ENCODE measurements at places on chromosomes 1 and 21.
A peak's percentile ranks its signal among the peaks of the same experiment; 100 is the strongest.

DNA sequence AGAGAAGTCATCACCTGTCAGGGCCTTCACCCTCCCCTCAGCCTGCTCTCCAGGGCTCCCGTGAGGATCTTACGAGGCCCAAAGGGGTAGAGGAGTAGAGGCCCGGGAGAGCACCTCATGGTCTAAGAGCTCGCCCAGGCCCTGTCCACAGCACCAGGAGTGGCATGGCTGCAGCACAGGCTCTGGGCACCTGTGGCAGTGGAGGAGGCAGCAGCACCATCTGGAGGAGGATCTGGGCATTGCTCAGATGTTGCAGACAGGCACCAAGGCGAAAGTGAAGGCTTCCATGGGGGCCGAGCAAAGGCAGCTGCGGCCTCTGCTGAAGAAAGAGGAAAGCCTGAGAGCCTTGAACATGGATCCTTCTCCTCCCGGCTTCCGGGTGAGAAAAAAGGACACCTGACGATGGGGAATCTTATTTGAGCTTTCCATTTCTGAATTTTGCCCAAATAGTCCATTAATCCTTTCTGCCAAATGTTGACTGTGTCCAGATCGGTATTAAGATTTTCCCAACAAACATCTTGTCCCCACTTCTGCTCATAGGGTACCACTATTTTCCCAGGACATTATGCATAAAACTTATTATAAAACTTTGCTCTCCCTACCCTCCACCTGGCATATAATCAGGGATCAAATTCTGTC, 604.7 kb downstream of the PTPRC start:
- DNase-seq = peak; percentile 61

DNA sequence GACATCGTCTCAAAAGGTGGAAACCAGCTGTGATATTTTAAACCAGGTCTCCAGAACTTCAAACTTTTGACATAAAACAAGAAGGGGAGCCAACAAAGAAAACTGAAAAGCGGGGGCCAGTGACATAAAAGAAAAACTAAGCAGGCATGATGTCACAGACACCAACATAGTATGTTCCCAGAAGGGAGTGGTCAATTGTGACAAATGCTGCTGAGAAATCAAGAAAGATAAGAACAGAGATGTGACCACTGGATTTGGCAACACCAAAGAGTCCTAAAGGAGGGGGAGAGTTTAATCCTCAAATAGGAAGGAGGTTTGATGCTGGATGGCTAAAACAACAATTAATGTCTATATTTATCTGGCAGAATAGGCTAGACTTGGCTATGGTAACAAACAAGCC, 2.3 kb upstream of the RNF19B start:
- no peak for DNase-seq

GRCh38 chr1:209585197-209585596, 1.7 kb downstream of the CAMK1G start:
- DNase-seq = no peak

- DNase-seq = no peak
Measured at GRCh38 chr21:42704861-42705260, 51.4 kb downstream of the PDE9A start.

DNA sequence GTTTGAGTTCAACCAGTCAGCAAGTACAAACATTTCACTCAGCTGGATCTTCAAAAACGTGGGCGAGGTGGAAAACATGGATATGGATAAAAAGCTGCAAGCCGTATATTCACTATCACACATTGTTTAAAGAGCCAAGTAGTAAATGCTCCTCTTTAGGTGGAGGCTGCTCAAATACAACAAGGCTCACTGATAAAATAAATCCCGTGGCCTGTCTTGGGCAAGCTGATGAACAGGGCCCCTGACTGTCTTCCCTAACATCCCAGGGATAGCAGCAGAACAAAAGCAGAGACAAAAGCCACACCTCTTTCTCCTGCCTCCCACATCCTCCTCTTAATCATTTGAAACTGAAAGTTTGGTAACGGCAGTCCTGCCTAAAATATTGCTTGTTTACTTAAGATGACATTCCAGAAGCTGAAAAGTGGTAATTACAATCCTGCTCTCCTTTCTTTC, 357.7 kb downstream of the TTLL7 start:
- no peak for DNase-seq

DNA sequence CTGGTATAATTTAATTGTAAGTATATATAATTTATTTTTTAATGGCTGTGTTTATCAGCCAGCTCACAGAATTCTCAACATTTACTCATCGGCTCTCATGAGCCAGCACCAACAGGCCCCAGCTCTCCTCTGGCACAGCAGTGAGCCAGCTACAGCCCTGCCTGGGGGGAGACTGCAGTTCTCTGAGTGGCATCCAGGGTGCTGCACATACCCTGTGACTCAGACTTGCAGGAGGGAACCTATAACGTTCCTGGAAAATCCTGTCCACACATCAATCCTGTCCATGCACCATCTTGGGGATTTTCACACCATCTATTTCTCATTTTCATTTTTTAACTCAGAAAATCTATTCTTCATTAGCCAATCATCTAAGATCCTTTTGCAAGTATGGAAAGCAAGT, 36.5 kb downstream of the FHAD1 start:
- no peak for DNase-seq

DNA sequence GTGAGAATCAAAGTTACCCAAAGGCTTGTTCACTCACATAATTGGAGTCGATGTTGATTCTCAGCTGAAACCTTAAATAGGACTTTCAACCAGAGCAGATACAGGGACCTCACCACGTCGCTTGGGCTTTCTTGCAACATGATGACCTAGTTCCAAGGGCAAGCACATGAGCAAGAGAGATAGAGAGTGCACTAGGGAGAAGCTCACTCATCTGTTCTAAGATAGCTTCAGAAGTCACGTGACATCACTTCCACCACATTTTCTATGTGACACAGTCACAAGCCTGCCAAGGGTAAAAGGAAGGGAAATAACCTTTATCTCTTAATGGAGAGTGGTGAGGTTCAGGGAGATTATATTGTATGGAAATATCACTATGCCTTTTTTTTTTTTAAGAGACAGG, 470.1 kb upstream of the PLXNA2 start:
- no peak for DNase-seq

Measured in activated CD4-positive, alpha-beta T cell treated with anti-CD3 and anti-CD28 coated beads, Interleukin-2, amount 50 U/mL, for 1 hour (primary cell).